Panc1 (cell line): ENCODE measurements at places on chromosomes 11 and 22.

DNA sequence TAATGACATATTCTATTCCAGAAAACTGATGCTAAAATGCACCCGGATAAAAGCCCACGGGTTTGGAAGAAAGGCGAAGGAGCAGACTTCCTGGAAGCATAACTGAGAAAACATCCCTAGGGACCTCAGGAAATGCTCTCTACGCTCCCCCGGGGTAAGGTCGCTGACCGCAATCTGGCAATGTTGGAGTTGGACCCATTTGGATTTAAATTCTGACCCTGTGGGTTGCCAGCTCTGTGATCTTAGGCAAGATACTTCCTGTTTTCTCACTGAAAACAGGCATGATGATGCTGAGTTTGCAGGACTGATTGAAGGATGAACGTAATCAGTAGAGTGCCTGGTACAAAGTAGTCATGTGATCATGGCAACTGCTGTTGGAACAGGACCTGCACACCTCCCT is 1054.0 kb downstream of the NTM start:
- no peak for DNase-seq

GRCh38 chr11:10488934-10489691 is 34.0 kb downstream of the AMPD3 start:
- DNase-seq = no peak

DNA sequence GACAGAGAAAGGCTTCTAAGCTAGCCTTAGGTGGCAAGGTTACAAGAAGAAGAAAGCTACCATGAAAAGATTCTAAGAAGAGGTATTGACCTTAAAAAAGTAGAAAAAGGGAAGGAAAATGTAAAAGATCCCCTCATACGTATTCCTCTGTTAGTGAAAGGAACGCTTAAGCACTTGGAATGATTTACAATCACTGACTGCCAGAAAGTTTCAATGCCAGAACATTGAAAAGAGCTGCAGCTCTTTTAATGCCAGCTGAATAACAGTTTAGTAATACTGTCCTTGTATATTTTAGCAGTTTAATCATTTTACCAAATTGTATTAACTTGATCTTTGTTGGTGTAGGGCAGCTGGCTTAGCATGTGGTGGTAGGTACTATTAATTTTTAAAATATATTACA is 650.7 kb downstream of the FAM181B start:
- no peak for DNase-seq

- DNase-seq = no peak
These were observed 101.9 kb downstream of the IGLL1 start for GRCh38 chr22:23478175-23478574.

DNA sequence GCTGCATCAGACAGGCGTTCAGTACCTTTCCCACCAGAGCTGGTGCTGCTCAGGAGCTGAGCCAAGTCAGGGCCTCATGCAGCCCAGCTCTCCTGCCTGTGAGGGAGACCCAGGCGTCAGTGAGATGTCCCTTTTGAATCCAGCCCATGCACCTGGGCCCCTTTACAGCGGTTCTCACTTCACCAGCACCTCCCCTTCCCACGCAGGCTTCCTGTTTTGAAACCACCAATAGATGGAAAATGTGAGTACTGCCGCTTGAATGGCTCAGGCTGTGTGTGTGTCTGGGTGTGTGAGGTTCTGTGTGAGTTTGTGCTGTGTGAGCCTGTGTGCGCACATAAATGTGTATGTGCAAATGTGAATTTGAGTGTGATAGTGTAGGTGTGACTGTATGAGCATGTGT is 88.4 kb downstream of the UBASH3B start:
- no peak for DNase-seq
